ENCODE measurements at places on chromosomes 13 and 19.

- DNase-seq = no peak
Measured at GRCh38 chr19:9966448-9966847, 30.1 kb upstream of the OLFM2 start.

DNA sequence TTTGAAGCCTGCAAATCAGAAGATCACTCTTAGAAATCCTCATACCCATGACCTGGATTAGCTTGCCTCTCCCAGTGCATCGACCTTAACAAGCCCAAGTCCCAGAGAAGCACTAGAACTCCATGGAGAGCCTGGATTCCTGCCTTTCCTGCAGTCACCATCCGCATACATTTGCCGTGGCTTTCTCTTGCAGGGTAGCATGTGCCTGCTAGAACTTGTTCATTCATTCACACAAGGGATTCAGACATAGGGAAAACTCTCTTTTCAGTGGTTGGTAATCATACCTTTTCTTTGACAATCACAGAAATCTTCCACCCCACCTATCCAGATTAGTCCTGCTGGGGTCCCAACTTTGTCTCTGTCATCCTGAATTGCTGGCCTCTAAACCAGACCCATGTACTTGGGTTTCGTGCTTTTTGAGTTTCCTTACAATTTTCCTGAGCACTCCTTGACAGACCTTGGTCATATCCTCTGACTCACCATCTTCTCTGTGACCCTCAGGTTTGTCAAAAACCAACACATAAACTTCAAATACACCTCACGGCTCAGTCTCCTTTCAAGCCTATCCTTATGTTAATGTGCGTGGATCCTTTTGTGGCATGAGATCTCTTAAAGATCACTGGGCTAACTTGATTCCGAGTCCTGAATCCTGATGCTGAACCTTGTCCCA, 355.0 kb downstream of the MYO16 start:
- no peak for DNase-seq

DNA sequence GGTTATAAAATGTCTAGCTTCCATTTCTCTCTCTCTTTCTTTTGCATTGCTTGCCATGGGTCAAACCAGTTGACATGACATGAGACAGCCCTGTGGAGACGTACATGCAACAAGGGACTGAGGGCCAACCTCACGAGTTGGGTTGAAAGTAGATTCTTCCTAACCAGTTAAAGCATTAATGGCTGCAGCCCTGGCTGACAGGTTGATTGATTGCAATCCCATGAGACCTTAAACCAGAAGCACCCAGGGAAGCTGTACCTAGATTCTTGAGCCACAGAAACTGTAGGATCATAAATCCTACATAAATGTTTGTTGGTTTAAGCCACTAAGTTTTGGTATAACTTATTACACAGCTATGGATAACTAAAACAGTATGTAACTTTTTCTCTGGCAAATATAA, 373.8 kb downstream of the DACH1 start:
- no peak for DNase-seq

DNA sequence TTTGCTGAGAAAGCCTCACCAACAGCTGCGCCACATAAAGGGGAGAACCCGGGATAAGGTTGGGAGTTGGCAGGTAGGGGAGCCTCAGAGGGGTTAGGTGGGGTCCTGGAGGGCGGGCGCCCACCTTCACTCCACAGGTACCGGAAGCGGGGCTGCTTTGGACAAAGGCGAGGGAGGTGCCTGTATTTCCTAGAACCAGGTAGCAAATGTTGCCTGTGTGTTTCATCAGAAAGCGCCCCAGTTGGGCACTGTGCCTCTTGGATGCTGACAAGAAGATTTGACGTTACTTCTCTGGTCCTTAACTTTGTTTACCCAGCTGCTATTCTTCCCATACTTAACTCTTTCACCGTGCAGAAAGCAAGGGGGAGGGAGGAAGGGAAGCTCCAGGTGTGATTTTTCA, 278.9 kb downstream of the ZNF536 start:
- DNase-seq = no peak

DNA sequence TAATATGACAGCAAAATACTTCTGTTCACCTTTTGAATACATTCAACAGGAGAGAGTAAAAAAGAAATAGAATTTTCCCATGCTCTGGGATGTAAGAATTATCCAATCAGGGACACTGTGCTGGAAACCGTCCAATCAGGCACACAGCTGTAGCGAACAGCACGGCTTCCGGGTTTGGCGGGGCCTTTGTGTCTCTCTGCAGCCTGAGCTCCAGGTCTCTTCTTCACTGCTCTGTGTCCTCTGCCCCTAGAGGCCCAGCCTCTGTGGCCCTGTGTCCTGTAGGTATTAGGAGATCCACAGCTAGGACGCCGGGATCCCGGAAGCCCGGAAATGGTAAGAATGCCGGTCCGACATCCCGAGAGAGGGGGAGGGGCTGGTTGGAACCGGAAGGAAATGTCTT, 92.7 kb downstream of the ZNF737 start:
- DNase-seq = no peak

- no peak for DNase-seq
Measured at GRCh38 chr19:16445238-16446107, 26.3 kb downstream of the EPS15L1 start.

DNA sequence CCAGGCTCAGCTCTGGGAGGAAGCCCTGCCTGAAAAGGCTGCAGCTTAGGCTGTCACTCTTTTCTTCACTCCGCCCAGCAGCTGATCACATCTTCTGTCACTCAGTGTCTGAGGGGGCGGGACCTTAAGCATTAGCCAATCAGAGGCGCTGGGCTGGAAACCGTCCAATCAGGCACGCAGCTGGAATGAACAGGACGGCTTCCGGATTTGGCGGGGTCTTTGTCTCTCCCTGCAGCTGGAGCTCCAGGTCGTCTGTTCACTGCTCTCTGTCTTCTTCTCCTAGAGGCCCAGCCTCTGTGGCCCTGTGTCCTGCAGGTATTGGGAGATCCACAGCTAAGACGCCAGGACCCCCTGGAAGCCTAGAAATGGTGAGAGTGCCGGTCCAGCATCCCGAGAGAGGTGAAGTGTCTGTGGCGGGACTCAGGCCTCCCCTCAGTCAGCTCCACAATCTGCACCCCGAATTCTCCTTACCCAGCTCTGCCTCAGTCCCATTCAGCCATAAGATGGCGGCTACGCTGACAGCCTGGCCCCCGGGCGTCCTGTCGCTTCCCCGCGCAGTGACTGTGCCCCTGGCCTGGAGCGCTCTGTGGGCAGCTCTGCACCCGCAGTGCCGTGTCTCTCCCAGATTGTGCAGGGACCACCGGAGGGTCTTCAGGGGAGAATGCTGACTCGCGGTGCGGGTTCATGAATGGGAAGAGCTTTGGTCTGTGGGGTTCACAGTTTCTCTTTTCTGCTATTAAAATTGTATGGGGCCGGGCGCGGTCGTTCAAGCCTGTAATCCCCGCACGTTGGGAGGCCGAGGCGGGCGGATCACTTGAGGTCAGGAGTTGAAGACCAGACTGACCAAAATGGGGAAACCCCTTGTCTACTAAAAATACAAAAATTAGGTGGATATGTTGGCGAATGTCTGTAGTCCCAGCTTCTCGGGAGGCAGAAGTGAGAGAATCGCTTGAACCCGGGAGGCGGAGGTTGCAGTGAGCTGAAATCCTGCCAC, at the start of gene ZNF66:
Gene ZNF66 (plus strand): TSS at position 222 of the 994 bp plus-strand sequence. CDS start 144 bp downstream, at position 366.
- DNase-seq = peak; percentile 95

- DNase-seq = no peak
Measured at GRCh38 chr13:66214467-66214866, 1015.7 kb downstream of the PCDH9 start.

DNA sequence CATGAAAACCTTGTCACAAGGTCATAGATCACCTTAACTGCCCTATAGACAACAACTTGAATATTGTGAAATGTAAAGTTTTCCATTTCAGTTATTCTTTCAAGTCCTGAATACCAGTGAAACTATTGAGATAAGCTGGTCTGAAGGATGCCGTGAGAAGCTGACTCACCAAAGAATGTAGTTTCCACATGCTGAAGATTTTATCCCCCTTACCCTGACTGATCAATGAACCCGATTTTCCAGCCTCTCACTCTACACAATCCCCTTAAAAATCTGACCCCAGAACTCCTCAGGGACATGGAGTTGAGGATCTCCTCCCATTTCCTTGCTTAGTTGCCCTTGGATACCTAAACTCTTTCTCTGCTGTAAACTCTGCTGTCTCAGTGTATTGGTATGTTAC, 67.5 kb downstream of the POSTN start:
- DNase-seq = no peak

DNA sequence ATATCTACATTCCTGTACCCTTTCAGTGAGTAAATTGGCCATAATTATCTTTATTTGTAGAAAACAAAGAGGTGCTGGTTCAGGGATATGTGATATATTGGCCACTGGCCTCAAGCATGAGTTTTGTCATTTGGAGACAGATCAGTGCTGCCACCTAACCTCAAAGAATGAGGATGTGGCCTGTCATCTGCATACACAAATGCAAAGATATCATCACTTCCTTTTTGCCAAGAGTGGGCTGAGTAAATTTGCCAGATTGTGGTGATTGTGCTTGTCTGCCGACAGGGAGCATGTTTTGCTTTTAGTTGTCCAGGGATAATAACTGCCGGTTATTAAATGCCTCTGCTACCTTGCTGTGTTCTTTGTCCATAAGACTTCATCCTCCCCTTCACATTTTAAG, 44.2 kb downstream of the WASF3 start:
- DNase-seq = no peak

GRCh38 chr19:11479898-11480714, 740 bp downstream of the ELAVL3 start:
- DNase-seq = no peak

DNA sequence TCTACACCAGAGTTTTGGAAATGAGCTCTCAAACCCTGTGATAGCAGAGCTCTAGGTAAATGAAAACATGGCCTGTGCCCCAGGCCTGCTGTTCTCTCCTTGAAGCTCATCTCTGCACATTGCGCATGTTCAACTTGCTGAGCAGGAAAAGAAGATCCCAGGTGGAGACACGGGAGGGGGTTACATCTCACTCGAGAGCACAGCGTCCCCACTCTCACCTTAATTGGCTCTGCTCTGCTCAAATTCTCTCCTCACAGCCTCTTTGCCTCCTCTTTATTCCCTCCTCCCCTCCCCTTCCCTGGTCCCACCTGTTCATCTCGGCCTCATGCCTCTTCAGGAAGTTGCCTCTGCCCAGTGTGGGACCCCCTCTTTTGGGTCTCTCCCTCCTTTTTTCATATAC, 44.7 kb downstream of the RGCC start:
- no peak for DNase-seq

DNA sequence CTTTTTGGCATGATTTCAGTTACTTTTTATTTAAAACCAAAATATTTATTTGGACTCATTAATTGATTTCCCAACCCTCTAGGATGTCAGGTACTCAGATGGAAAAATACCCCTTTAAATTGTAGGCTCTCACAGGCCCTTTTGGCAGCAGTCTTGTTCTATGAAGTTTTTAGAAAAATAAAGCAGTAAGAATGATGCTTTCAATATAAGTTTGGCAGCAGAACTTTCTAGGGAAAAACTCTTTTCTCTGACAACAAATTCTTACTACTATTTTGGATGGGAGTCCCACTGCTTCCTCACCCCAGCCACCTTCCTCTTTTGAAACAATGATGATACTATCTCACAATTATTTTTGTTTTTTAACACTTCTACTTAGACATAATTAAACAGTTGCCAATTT, 581.6 kb upstream of the SGCG start:
- no peak for DNase-seq

GRCh38 chr19:42370068-42370520, 20.0 kb downstream of the CNFN start:
- no peak for DNase-seq

DNA sequence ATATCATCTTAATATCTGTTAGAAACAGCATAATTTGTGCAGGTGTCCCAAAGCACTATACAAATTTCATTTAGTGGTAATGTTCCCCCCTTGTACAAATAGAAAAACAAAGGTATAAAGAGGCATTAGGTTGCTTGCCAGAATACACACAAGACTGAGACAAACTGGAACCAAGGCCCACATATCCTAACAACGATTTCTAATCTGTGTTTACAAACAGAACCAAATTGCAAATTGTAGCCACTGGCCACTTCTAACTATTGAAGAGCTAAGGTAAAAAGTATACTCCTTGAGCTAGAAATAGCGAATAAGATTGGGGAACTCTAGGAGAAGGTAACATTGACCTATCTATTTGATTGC, 526.1 kb downstream of the KLF12 start:
- DNase-seq = no peak

- no peak for DNase-seq
Measured at GRCh38 chr19:49595819-49596404, 4.9 kb downstream of the PRR12 start.

DNA sequence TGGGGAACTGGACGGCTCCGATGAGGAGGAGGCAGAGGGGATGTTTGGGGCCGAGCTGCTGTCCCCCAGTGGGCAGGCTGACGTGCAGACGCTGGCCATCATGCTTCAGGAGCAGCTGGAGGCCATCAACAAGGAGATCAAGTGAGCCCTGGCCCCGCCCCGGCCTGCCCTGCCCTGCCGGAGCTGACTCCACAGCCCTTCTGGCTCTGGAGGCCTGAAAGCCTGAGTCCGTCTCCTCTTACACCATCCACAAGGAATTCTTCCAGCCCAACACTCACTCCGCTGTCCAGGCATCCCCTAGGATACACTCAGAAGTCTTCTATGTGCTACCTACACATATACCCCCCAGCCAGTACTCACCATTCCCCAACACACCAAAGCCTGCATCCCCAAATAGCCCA, 17.4 kb downstream of the PPFIA3 start:
- no peak for DNase-seq

DNA sequence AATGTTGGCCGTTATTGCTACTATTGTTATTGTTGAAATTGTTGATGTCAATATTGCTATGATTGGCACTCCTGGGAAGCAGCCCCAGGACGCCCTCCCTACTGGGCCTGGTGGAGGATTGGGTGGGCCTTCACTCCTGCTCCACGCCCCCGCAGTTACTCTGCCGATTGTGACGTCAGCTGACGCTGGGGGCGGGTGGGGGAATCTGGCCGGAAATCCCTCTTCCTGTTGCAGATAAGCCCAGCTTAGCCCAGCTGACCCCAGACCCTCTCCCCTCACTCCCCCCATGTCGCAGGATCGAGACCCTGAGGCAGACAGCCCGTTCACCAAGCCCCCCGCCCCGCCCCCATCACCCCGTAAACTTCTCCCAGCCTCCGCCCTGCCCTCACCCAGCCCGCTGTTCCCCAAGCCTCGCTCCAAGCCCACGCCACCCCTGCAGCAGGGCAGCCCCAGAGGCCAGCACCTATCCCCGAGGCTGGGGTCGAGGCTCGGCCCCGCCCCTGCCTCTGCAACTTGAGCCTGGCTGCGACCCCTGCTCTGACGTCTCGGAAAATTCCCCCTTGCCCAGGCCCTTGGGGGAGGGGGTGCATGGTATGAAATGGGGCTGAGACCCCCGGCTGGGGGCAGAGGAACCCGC, at the start of gene ETV2:
Gene ETV2 (plus strand): TSS at position 231 of the 637 bp plus-strand sequence. CDS start 716 bp downstream, outside the sequence.
- DNase-seq = no peak

DNA sequence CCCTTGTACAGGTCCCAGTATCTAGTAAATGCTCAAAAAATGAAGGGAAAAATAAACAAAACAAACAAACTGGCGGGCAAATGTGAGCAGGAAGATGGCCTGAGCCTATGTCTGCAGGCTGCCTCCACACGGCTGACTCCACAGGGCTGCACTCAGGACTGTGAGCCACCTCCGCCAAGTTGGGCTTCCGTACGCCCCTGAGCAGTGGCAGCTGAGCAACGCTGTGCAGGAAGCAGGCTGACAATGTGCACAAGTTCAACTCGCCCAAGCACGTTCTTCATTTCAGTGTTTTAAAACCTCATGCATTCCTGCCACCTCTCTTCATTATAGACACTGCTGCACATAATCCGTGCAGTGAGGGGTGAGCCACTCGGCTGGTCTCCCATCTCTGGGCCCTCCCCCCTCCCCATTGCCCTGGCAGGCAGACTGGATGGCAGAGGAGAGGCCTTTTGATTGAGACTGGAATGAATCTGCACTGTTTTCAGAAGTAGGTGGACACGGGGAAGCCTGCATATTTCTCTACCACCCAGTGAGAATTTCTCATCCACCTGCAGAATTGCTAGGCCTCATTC, 915.3 kb downstream of the UQCRFS1 start:
- no peak for DNase-seq

Data from progenitor cell of endocrine pancreas (in vitro differentiated cells).